ENCODE measurements at places on chromosomes 11 and 22.

DNA sequence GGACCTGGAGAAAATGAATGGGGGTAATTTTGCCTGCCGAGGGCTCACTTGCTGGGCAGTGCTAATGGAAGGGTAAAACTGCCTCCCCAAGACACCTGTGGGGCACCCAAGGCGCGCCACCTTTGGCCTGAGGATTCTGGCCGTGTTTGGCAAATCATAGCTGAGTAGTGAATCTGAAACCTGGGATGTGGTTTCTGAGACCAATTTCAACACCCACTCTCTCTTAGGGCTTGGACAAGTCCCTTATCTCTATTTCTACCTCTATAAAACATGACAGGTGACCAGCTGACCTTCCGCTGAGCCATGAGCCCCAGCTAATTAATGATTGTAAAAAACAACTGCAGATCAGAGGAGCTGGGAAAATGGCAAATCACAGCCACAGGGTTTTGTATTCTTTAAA is 1.5 kb upstream of the PACSIN3 start:
- no peak for DNase-seq

GRCh38 chr11:46309814-46310259 is 32.4 kb downstream of the CREB3L1 start:
- no peak for DNase-seq

- no peak for DNase-seq
These were observed 25.9 kb upstream of the RAB30 start for GRCh38 chr11:83097429-83098075.

- DNase-seq: no peak
These were observed 33.9 kb downstream of the ISX start for GRCh38 chr22:35099883-35100282.

DNA sequence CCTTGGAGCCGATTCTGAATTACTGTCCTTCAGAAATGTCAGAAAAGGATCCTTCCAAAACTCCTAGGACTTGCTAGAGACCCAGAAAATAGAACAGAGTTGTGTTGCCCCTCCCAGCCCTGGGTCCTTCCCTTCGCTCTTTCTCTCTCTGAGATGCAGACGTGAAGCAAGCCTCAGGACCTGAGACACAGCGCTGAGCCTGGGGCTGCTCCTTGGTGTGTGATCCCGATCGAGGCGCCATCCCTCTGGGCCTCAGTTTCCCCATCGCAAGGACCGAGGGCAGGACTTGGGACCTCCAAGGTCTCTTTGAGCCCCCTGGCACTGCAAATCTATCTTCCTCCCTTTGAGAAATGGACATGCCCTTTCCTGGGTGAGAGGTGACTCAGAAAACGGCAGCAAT is 533.5 kb downstream of the TBC1D22A start:
- no peak for DNase-seq

GRCh38 chr11:1532014-1532586 is 40.0 kb downstream of the DUSP8 start:
- DNase-seq: no peak

DNA sequence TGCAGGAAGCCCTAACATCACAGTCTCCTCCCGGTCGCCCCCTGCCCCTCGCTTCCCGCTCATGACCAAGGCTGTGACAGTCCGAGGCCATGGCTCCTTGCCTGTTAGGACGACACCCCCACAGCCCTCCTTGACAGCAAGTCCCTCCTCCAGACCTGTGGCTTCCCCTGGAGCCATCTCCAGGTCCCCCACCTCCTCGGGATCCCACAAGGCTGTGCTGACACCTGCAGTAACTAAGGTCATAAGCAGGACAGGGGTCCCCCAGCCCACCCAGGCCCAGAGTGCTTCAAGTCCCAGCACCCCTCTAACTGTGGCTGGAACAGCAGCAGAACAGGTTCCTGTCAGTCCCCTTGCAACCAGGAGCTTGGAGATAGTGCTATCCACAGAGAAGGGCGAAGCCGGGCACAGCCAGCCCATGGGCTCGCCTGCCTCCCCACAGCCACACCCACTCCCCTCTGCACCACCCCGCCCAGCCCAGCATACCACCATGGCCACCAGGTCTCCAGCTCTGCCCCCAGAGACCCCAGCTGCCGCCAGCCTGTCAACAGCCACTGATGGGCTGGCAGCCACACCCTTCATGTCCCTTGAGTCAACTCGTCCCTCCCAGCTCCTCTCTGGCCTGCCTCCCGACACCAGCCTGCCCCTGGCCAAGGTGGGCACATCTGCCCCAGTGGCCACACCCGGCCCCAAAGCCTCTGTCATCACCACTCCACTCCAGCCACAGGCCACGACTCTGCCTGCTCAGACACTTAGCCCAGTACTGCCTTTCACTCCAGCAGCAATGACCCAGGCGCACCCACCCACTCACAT is 63.2 kb downstream of the OTOG start:
- DNase-seq: no peak

- no peak for DNase-seq
These were observed 35.2 kb upstream of the TRIM29 start for GRCh38 chr11:120173019-120173705.

DNA sequence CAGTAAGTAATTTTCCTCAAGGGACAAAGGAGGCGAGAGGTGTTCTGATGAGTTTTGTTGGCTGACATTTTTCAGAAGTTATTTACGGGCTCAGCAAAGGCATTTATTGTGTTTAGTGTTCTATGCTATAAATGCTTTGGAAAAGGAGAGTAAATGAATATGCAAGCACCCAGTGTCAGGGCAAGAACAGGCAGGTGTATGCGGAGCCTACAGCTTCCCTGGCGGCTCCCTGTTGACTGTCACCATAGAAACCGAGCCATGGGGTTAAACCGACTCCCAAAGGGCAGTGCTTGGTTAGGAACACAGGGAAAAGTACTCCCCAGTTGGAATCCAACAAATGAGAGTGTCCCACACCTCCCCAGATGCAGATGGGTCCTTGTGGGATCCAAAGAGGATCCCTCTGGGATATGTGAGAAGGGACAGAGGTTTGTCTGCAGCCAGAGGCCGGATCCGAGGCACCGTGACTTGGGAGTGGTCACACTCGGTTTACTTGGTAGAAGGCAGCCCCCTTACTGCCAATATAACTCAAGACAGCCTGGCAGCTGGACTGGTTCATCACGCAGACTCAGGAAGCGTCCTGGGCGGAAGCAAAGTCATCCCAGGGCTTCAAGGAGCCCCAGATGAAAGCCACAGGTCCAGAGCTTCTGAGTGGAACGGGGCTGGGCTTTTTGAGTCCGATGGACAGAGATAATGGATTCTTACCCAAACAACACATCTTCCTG is 329.7 kb downstream of the CTTN start:
- DNase-seq: no peak

GRCh38 chr11:103364687-103365086 is 255.5 kb downstream of the DYNC2H1 start:
- no peak for DNase-seq

- DNase-seq: peak; percentile 80
These were observed 19.3 kb downstream of the MTFP1 start for GRCh38 chr22:30444632-30445437.

GRCh38 chr11:3684129-3684818 is 13.1 kb upstream of the CHRNA10 start:
- DNase-seq: no peak

DNA sequence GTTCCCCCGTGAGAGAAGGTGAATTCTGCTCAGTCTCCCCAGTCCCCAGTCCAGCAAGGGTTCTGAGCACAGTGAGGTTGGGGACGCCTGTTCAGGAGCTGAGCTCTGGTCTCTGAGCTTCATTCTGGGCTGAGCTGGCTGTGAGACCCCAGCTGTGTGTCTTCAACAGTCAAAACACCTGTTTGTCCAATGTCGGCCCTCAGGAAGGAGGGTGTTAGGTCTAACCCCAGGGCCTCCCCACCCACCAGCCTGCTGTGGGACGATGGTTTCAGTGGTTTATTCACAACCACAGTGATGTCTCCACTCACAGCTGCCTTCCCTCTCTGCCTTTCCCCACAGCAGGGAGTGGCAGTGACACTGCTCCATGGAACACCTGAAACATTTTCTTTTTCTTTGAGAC is 1282.9 kb downstream of the TBC1D22A start:
- DNase-seq: no peak

DNA sequence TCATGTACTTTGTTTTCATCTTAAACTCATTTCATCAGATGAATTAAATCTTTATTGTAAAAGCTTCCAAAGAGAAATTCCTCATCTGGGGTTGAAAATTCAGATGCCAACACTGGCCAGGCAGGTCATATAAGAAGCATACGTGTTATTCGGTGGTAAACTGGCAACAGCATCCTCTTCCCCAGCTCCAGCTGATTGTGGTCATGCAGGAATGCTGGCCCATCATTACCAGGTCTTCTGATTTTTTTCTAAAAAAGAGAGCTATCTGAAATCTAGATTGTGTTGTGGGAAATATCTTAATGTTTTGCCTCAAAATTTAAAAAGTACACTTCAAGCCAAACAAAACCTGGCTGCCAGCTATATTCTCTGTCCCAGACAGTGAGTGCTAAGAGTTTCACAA is 53.6 kb downstream of the ARFGAP2 start:
- no peak for DNase-seq

- no peak for DNase-seq
These were observed 42.6 kb downstream of the TST start for GRCh38 chr22:36976606-36977005.

GRCh38 chr22:39117585-39118191 is 20.6 kb downstream of the APOBEC3H start:
- no peak for DNase-seq

GRCh38 chr11:44083906-44084305 is 11.6 kb upstream of the EXT2 start:
- DNase-seq: no peak

- no peak for DNase-seq
These were observed 177.3 kb upstream of the SORL1-AS1 start for GRCh38 chr11:121630041-121630440.

GRCh38 chr11:106021181-106021966 is 666 bp downstream of the MSANTD4 start:
- no peak for DNase-seq

DNA sequence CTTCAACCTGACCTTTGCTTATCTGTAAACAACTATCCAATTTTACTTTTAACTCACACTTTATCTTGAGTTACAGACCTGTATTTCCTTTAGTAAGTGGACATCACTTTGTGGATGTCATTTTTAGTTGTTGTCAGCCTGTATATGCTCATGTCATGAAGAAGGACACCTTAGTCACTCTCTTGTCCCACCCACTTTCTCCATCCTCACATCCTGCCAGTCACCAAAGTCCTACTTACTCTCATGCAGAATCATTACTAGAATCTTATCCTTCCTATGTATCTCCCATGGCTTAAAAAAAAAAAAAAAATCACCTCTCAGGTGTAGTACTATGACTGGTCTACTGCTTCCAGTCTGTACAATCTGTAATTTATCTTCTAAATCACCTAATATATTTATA is 43.3 kb downstream of the SESN3 start:
- no peak for DNase-seq

- peak; percentile 33 for DNase-seq
These were observed 3.1 kb upstream of the CALCA start for GRCh38 chr11:14975252-14975587.

DNA sequence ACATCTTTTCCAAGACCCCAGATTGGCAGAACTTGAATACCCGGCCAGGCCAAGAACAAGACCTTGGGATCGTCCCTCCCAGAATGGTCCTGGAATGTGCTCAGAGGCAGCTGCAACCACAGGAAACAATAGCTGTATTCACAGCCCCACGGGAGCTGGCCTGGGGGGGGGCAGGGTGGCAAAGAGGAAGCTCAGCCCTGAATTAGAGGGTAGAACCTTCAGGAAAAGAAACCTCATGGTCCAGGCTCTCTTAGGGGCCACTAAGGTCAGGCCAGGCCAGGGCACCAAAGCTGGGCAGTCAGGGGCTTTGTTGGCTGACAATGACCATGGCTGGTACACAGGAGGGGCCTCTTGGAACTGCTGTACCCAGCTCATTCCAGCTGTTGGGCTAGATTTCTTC is 17.3 kb downstream of the RPL27A start:
- no peak for DNase-seq

DNA sequence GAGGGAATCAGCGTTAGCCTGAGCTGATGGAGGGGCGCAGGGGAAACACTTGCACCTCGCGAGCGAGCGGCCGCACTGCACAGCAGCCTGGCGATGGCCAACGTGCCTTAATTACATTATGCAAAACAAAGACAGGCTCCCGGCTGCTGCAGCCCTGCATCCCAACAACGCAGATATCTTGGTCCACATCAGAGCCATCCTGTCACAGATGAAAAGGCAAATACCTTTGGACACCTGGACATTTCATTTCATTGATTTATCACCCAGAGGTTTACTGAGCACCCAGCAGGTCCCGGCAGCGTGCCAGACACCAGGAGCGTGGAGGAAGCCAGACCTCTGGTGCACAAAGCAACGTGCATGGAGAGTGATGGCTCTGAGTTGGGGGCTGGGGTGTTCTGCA is 843.0 kb downstream of the TBC1D22A start:
- DNase-seq: no peak

GRCh38 chr11:128210148-128210940 is 377.0 kb downstream of the ETS1 start:
- no peak for DNase-seq

GRCh38 chr22:34416022-34416860 is 496.0 kb upstream of the LARGE1 start:
- no peak for DNase-seq

DNA sequence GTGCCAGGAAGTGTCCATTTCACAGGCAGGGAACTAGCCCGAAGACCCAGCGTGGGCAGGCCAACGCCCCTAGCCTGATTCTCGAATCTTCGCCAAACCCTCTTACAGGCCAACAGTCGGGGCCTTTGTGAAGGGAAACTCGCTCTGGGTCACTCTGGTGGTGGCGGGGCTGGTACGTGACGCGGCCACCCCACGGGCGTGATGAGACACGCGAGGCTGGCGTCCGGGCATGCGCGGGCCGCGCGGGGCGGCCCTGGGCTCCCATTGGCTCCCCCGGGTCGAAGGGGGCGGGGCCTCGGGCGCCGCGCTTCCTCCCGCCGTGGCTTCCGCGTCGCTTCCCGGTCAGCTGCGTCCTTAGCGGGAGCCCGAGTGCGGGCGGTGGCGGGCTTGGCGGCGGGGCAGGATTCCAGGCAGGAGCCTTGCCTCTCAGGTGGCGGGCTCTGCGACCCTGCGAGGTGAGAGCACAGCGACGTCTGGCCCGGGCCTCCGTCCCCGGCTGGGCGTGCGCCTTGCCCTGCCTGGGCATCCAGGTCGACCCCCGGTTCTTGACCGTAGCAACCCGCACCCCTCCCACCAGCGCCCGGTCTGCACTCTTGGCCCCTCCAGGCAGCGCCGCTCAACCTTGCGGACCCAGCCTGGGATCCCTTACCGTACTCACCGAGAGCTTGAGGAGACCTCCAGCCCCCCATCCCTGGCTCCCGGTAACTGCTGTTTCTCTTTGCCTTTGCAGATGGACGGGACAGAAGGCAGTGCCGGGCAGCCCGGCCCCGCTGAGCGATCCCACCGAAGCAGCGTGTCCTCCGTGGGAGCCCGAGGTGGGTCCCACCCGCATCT is at the start of gene FRMD8:
Gene FRMD8, plus strand, starts transcription at position 331 of the 834 bp plus-strand sequence. Its CDS starts 400 bp downstream, at position 731.
- peak; percentile 77 for DNase-seq

- no peak for DNase-seq
These were observed 423.7 kb downstream of the BRD1 start for GRCh38 chr22:49404020-49404419.

- no peak for DNase-seq
These were observed 53.7 kb downstream of the SLC22A12 start for GRCh38 chr11:64644647-64645275.

Data from neuronal stem cell (in vitro differentiated cells).